ENCODE measurements at places on chromosomes 4 and X.

GRCh38 chrX:11464836-11465463 lies 171.7 kb downstream of the AMELX start:
- no peak for DNase-seq

GRCh38 chr4:137345597-137345996 lies 186.7 kb downstream of the PCDH18 start:
- DNase-seq, result no peak

- DNase-seq, result no peak
Observed at GRCh38 chrX:8049827-8050226, 121.2 kb downstream of the VCX2 start.

GRCh38 chr4:26086621-26087441 lies 172.8 kb downstream of the SMIM20 start:
- no peak for DNase-seq

DNA sequence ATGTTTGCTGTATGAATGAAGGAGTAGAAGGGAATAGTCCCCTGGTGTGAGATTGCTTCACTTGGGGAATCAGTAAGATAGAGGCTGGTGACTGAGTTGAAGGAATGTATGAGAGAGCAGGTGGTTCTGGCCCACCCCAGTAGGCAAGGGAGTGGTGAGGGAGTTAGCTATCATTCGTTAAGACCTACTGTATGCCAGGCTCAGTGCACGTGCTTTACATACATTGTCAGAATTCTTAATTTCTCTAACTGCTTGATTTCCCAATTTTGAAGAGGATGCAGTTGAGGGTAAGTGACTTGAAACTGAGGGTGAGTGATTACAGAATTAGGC lies 700 bp downstream of the VMA21 start:
- DNase-seq, result no peak

- DNase-seq, result no peak
Observed at GRCh38 chr4:6293097-6293445, 23.4 kb downstream of the WFS1 start.

DNA sequence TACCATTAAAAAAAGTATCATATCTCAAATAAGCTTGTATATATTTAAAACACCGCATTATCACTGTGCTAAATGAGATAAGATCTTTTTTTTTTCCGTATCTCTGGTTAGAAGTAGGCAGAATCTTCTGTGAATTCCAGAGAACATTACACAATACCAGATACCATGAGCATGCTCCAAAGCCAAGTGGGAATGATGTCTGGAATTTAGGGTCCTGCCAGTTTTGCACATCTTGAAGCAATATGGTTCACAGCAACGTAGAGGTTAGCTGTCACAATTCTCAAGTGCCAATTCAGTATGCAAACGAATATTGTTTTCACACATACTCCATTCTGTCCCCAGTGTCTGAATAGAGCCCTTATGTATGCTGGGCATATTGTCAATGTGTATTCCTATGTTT lies 127.5 kb upstream of the NEIL3 start:
- no peak for DNase-seq

DNA sequence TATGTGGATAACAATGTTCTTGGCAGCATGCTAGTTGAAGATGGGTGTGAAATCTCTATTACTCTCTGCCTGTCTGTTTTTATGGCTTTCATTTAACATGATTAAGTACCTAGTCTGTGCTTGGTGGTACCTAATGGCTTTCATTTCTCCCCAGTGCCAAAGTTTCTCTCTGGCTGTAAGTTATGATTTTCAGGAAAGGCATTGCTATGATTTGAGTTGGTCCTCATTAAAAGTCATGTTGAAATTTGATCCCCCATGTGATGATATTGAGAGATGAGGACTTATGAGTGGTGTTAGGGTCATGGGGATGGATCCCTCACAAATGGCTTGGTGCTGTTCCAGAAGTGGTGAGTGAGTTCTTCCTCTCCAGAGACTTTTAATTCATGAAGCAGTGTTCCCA lies 162.4 kb upstream of the IL15 start:
- no peak for DNase-seq

DNA sequence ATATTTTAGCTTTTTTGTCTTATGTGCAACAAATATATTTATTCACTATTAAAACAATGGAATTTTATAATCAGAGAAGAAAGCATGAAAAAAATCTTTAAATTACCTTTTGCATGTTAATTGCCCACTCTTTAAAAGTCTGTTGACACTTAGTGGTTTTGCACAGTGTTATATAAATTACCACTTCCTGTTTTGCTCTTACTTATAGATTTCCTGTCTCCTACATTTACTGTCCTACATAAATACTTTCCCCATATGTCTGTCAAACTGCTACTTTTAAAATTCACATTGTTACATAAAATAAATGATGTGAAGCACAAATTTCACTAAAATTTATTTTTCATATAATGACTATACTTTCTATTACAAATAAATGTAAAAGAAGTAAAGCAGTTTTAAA lies 161.1 kb upstream of the NDST4 start:
- DNase-seq, result no peak

- peak; percentile 5 for DNase-seq
Observed at GRCh38 chr4:128516301-128516969, 228.8 kb upstream of the PGRMC2 start.

DNA sequence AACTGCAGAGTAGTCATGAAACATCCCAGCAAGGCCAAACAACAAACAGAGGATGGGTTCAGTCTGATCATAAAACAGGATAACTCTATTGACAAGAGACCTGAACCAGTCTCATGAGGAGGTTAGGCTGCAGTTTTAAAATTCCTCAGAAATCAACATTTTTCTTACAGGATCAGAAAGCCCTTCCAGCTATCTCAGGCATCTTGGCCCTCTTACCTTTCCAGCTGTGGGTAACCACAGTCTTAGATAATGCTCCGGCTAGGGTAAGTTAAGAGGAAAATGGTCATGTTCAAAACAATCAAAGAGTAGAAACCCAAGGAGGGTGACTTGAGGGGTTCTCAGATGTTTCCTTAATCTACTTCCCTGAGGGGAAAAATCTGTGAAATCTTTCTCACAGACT lies 5.1 kb downstream of the CTSO start:
- DNase-seq, result no peak

DNA sequence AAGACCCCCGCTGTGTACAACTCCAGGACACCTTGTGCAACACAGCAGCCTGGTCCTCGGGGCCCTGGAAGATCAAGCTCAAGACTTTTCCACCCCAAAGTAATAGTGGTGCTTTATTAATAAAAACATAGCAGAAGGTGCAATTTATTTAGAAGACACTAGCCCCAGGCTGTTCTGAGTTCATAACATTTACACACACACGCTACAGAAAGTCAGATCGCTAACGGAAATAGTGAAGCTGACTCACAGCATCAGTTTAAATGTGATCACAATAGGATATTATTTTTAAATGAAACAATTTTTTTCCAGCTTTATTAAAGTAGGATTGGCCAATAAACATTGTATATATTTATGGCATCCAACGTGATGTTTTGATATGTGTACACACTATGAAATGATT lies 141.0 kb downstream of the STK32B start:
- DNase-seq, result no peak

DNA sequence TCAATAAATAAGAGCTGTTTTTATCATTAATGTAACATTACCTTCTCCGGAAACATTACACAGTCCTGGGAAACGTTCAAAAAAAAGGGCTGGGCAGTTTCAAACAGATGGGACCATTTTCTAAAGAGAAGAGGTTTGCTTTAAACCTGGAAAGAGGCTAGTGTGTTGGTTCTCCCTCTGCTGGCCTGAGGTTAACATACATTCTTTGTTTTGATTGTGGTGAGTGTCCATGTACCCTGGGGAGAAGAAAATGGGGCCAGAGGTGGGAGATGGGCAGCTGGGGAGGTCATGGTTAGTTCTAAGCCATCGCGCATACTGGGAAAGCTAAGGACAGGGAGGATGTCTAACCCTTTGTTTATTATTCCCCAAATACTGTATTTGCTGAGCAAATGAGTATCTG lies 194.7 kb downstream of the CPEB2 start:
- DNase-seq, result no peak

DNA sequence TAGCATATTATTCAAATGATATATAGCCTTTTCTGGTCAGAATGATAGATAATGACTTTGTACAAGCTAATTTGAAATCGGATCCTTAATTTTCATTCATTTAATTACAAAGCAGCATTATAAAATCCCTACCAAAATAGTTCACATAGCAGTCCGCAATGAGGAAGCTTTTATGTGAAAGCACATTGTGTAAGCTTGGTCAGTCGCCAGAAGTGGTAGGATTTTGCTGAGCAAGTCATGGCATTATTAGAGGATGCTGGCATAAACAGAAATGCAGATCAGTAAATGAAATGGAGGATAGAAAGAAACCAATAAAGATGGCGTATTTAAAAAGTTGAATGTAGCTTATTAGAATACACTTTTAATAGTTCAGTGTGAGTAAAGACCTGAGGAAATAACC lies 93.2 kb upstream of the DIAPH2 start:
- DNase-seq, result no peak

GRCh38 chr4:41320278-41320677 lies 63.5 kb downstream of the UCHL1 start:
- no peak for DNase-seq

DNA sequence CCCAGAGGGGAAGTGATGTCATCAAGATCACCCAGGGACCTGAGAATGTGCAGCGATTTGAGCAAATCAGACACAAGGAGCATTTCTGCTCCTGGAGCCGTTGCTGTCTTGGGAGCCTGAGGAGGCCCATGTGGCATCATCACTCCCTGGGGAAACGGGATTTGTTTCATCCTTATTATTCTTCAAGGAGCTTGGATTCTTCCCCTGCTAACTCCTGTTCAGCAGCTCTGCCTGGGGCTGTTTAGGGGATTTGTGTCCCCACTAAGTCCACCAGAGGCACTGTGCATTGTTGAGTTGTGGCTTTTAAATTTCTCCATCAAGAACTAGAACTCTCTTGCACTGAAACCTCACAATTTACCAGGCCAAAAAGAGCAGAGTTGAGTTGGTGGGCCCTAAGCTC lies 104.2 kb upstream of the MSX1 start:
- no peak for DNase-seq

DNA sequence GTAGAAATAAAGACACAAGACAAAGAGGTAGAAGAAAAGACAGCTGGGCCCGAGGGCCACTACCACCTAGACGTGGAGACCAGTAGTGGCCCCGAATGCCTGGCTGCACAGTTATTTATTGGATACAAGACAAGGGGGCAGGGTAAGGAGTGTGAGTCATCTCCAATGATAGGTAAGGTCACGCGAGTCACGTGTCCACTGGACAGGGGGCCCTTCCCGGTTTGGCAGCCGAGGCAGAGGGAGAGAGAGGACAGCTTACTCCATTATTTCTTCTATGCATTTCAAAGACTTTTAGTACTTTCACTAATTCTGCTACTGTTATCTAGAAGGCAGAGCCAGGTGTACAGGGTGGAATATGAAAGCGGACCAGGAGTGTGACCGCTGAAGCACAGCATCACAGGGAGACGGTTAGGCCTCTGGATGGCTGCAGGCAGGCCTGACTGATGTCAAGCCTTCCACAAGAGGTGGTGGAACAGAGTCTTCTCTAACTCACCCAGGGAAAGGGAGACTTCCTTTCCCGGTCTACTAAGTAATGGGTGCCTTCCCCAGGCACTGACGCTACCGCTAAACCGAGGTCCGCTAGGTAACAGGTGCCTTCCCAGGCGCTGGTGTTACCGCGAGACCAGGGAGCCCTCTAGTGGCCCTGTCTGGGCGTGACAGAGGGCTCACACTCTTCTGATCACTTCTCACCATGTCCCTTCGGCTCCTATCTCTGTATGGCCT lies 44.9 kb downstream of the ZBTB49 start:
- no peak for DNase-seq

- no peak for DNase-seq
Observed at GRCh38 chr4:111330786-111331185, 707.9 kb upstream of the PITX2 start.

GRCh38 chr4:180947425-180947824 lies 1295.8 kb upstream of the TENM3 start:
- DNase-seq, result no peak

DNA sequence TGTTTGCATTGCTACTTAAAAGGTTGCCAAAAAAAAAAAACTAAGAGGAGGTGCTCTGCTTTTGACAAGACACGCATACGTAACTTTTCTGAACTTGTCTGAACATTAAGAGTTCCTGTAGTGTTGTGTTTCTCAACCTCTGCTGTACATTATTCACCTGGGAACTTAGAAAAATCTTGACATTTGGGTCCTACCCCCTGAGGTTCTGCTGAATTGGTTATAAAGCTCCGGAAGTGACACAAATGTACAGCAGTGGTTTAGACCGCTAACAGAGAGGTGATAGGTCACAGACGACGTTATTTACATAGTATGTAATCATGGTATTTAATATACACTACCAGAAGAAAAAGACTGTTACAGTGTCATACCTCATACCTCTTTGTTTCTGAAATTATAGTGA lies 61.1 kb downstream of the CPEB2 start:
- DNase-seq, result no peak

DNA sequence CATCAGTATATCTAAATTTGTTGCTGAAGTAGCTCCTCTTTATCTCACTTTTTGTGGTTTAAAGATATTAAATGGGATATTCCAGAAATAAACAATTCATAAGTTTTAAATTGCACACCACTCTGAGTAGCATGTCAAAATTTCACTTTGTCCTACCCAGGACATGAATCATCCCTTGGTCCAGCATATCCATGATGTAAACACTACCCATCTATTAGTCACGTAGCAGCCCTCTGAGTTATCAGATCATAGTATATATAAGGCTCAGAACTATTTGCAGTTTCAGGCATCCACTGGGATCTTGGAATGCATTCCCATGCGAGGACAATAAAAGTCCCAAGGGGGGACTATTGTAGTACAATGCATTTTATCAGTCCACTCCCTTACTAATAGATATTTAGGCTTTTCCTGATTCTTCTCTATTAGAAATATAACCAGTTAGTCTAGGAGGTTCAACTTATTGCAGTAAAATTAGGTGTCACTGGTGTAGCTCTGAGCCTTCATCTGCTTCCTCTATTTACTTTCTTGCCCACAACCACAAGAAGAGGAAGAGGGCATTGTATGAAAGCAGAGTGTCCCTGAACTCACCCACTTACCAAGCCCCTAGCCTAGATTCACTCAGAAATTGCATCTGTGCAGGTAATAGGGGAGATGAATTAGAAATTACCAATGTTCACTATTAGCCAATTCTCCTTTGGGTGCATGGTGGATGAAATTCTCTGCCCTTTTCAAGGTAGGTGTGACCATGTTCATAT lies 409.8 kb upstream of the GALNT7 start:
- DNase-seq, result no peak

DNA sequence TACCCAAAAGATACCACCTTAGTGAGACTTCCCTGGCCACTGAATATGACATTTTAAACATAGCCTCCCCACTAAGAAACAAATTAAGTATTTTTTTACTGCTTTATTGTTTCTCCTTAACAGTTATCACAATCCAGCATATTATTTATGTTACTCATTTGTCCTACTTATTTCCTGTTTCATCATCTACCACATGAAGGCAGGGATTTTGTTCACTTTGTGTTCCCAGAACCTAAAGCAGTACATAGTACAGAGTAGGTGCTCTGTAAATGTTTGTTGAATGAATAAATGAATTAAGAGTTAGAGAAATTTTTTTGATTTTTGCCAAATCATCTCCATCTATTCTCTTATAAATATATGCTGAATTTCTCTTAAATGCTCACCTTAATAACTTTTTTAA lies 318.4 kb upstream of the GIMD1 start:
- DNase-seq, result no peak

GRCh38 chrX:115650916-115651315 lies 89.9 kb downstream of the PLS3 start:
- DNase-seq, result no peak

GRCh38 chr4:1711571-1712215 lies 426 bp downstream of the SLBP start:
- no peak for DNase-seq

GRCh38 chr4:182245541-182246215 lies 2.5 kb downstream of the TENM3 start:
- no peak for DNase-seq

- no peak for DNase-seq
Observed at GRCh38 chr4:140038031-140038533, 115.9 kb downstream of the MAML3 start.
